Upper lobe of right lung (tissue), 1 donor: ENCODE measurements at places on chromosomes 2 and 18.

DNA sequence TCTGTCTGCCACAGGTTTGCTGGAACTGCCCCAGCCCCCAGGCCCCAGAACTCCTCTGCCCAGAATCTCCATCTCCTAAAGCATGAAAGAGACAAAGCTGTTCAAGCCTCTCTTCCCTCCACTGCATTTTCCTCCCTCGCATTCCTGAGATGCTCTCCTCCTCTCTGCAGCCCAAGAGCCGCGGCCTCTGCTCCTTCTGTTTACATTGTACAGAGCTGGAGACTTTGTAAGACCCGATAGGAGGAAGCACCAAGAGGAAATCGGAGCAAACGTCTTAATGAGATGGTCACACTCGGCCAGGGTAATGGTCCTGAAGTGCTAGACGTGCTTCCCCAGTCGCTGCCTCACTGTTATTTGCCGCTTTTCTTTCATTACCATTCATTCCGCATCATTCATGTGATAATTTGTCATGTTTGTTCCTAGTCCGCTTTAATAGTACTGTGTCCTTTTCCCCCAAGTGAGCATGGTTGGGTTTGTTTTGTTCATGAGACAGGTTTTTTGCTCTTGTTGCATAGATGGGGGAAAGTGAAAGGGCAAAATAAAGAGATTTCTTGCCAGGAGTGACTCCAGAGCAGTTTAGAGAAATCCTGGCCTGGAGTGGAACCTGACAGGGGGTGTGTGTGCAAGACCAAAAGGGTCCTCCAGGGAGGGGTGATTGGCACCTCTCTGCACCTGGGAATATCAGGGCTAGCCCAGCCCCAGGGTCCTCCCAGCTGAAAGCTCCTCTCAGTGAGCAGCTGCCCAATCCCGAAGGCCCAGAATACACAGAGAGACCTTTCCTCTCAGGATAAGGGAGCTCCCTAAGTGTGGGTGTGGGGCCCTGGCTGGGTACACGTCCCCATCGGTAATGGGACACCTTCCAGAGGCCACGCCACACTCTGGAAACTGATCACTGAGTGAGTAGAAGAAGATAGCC lies 44.9 kb upstream of the ID2 start:
- DNase-seq = peak; percentile 58

DNA sequence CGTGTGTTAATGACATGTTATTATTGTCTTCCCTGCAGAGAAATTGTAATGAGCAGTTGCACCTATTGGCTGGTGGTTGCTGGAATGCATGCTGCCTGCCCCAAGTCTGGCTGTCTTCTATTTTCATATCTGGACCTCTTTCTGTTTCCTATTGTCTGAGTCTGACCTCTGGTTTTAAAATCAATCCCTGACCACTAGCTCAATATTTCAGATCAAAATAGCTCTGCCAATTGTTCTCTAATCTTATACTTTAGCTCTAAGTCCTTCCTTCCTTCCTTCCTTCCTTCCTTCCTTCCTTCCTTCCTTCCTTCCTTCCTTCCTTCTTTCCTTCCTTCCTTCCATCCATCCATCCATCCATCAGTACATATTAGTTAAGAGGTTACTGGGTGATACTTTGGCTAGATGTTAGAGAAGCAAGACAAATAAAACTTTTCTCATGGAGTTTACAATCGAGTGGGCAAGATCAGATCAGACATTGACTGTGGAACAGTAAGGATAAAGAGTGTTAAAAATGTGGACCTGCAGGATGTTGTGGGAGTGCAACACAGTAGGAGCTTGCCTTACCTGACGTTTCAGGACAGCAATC lies 417.1 kb downstream of the SOCS6 start:
- DNase-seq = no peak

DNA sequence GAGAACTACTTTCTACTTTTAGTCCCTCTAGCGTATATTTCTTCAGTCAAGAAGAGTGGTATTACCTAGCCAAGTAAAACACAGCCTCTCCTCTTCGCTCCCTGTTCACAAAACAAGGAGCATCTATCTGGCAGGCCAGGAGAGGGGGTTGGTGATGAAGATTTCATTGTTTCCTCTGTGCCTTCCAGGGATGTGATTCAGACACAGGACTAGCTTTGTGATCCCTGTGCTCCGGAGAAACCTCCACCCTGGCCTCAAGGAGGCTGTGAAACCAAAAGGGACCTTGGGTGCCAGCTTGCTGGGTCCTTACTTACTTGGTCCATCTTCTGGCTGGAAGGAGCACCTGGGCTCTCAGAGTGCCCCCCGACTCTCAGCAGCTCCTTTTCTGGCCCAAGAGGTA lies 5.7 kb downstream of the RHOB start:
- DNase-seq = no peak

- no peak for DNase-seq
Observed at GRCh38 chr2:147826278-147827087, 18.3 kb upstream of the ACVR2A start.

DNA sequence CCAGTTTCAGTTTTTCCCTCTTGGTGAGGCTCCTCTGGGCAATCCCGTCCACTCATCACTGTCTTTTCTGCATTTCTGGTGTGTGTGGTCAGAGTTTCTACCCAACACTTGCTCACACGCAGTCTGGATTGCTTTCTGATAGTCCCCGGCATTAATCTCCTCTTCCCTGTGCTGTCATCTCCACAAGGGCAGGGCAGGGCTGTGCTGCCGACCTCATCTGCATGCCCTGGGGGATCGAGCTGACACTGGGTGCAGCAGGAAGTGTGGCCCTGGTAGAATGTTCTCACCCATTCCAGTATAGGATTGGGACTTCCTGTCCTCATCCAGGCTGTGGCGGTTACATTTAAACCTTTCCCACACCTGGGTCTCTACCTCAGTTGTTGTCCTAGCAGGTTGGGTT lies 80.0 kb upstream of the FAM136A start:
- no peak for DNase-seq

DNA sequence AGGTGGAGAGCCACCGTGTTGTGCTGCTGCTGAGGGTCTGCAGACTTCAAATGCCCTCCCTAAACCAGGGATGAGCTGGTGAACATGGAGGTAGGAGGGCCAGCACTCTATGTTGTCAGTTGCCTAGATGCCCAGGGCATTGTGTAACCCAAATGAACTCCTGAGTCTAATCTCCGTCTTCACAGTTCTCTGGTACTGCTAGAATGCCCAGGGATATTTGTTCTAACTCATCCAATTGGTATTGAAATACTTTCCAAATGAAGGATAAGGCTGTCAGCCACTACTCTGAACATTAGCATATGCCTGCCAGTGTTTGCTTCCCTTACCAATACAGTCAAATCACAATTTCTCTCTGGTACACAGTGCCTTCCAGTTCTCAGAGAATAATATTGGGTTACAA lies 492.6 kb downstream of the SLC4A3 start:
- DNase-seq = no peak

DNA sequence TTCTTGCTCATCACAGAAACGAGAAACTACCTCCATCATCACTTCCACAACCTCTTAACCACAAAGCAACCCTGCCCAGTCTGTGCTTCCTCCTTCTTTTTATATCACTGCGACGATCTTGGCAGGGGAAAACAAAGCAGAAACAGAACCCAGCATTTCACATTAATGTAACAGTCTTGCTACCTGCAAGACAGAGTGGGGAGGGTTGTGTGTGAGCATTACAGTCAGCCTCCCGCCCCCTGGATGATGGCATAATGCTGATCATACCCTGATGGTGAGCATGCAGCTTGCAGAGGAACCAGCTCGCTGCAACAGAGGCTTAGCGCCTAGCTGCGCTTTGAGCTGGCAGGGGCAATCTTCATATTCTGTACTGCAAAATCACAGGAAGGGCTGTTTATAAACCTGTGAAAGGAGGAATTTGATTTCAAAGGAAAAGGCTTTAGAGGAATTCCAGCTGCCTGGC lies 376.1 kb downstream of the IRS1 start:
- no peak for DNase-seq

GRCh38 chr2:75605770-75606529 lies 40.6 kb upstream of the MRPL19 start:
- no peak for DNase-seq

DNA sequence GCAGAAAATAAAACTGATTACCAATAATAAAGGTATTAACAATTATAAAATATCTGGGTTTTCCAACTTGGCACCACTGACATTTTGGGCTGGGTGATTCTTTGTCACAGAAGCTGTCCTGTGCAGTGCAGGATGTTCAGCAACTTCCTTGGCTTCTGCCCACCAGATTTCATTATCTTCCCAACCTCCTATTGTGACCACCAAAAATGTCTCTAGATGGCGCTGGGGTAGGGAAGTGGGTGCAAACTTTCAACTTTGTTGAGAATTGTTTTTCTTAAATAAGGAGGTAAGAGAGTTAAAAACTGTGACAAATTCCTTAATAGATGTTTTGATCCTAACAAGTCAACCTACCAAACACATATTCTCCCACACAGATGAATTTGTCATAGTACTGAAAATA lies 90.1 kb downstream of the GAREM1 start:
- DNase-seq = no peak

- DNase-seq = no peak
Observed at GRCh38 chr2:19914266-19914975, 12.6 kb upstream of the TTC32 start.

DNA sequence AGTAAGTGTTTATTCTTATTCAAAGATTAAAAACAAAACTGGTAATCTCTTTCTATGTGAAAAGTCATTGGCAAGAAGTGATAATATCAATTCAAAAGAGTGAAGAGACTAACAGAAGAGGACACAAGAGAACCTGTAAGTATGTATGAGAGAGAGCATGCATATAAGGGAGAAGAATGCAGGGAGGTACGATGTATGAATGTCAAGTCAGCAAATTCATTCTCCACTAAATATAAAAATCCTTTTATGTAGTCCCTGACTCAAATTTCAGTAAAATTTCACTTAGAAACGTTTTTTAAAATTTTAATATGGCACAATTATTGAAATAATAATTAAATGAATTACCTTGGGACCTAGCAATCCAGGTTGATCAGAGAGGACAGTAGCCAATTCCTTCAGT lies 55.3 kb downstream of the NCKAP1 start:
- no peak for DNase-seq

- DNase-seq = no peak
Observed at GRCh38 chr2:56416500-56417176, 232.8 kb downstream of the CCDC85A start.

DNA sequence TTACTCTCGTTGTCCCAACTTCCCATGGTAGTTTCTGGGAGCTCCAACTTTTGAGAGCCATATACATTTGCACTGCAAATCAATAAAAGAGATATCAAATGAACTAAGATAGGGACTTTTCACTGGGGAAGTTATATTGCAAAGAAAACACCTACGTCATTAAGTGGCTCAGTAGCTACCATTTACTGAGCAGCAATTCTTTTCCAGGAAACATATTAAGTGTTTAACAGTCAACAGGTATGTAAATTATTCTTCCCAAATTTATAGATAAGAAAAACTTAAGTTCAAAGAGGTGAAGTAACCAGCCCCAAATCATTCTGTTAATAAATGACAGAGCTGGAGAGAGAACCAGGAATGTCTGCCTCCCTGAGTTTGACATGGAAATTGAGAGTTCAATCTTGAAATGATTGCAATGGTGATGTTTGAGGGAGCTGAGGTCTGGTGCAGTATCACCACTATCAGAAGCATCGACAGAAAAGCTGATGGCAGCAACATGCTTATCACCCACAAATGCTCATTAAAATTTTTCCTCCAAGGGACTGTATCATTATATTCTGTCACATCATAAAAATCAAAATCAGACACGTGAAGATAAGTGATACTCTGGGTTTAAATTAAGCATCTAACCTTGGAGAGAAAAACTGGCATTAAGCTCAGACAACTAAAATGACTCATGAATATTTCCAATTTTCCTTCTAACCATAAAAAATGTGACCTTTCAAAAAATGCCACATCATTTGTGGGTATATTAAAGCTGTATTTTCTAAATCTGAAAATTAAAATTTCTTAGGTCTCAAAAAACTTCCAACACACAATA lies 43.4 kb downstream of the GAREM1 start:
- no peak for DNase-seq

- no peak for DNase-seq
Observed at GRCh38 chr2:126981476-126981875, 82.8 kb downstream of the TEX51 start.

DNA sequence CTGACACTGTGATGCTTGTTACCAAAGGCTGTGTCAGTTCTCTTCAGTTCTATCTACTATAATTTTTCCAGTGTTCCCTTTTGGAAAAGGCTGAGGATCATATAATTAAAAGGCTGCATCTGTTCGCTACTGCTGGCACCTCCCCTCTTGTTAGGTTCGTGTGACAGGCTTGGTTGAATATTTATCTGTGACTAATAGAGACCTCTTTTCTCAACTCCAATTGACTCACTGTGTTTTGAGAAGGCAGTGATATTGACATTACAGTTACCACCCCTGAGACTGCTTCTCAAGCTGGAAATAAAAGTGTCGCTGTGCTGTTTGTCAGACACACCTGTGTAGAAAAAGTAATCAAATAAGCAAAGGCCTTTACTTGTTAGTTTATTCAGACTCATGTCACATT lies 205.5 kb upstream of the KCNH7 start:
- DNase-seq = no peak

DNA sequence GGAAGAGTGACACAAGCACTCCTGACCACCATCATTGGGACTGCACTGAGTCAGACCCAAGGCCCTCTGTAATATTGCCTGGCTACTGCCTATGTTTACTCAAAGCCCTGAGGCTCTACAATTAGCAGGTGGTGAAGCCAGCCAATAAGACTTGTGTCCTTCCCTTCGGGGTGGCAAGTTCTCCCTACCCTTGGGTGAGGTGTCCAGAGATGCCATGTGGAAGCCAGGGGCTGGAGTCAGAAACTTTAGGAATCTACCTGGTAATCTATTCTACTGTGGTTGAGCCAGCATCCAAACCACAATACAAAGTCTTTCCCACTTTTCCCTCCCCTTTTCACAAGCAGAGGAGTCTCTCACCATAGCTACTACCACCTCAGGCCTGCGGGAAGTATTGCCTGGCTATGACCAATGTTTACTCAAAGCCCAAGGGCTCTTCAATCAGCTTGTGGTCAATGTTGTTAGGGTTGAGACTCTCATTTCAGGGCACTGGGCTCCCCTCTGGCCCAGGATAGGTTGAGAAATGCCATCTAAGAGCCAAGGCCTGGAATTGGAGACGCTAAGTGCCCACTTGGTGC lies 17.6 kb downstream of the DHRS9 start:
- DNase-seq = peak; percentile 66

DNA sequence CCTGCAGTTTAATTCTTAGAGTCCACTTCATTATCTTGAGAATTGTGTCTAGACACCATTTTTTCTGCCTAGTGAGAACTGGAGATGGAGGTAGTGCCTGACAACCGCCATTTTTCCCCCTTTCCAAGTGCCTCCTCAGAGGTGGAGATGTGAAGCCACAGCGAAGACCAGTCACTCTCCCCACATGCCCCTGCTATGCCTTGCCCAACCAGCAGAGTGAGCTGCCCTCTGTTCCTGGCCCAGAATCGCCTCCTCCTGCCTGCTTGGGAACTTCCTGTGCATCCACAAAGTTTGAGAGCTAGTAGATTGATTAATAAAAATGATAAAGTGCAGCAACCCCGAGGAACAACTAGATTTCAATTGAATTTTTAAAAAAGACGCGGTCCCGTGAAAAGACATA lies 123.3 kb downstream of the CLIP4 start:
- DNase-seq = peak; percentile 52

DNA sequence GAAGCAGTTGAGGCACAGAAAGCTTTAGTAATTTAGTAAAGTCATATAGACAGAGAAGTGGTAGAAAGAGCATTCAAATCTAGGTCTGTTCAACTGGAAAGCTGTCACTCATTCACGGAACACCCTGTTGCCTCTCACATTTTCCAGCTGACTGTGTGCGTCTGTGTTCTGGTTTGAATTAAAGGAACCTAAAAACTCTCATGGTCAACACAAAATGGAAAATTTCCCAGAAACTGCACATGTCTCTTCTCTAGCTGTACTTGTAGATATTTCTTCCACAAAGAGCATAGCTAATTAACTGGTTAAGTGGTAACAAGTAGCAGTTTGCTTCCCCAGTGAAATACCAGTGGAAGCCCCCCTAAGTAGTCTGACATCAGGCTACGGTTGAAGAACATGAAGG lies 390.8 kb downstream of the TGIF1 start:
- DNase-seq = no peak
